ENCODE measurements at places on chromosomes 6 and 20.

DNA sequence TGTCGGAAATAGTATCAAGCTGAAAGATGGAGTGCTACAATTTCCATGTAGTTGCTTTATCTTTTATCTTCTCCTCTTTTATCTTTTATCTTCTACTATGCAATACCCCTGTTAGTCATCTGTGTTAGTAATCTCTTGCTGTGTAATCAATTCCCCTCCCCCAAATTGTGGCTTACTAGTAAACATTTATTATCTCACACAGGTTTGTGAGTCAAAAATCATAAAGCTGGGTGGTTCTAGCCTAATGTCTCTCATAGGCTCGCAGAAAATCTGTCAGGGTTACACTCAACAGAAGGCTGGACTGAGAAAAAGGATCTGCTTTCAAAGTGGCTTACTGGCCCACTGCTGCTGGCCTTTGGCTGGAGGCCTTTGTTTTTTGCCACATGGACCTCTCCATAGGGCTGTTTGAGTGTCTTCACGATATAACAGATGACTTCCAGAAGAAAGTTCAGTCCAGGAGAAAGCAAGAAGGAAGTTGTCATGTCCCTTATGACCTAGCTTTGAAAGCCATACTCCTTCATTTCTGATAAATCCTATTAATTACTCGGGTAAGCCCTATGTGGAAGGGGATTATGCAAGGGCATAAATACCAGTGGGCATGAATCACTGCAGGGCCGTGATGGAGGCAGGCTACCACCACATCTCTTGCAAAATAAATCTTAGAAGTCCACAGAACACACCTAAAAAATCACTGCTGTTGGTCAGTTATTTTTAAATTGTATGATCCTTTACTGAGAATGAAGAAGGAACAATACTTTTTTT lies 24.5 kb upstream of the PTCHD4 start:
- no peak for DNase-seq

- no peak for DNase-seq
Observed at GRCh38 chr6:161379834-161380582, 106.1 kb upstream of the AGPAT4 start.

- no peak for DNase-seq
Observed at GRCh38 chr6:80338201-80338836, 231.8 kb downstream of the BCKDHB start.

DNA sequence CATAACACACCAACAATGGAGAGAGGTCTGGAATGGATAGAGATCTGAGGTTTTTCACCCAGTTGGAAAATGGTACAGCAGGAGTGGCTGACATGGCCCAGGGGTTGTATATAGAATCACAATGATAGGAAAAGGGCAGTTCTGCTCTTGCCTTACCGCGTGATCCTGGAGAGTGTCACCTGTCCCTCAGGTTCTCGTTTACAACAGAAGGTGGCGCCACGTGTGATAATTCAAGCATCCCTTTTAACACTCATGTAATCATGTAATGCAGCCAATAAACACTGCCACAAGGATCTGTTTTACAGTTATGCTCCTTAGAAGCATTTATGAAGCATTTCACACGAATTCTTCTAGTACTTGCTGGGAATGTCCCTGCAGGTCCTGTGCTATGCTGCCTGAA lies 12.9 kb upstream of the WFDC2 start:
- DNase-seq = no peak

DNA sequence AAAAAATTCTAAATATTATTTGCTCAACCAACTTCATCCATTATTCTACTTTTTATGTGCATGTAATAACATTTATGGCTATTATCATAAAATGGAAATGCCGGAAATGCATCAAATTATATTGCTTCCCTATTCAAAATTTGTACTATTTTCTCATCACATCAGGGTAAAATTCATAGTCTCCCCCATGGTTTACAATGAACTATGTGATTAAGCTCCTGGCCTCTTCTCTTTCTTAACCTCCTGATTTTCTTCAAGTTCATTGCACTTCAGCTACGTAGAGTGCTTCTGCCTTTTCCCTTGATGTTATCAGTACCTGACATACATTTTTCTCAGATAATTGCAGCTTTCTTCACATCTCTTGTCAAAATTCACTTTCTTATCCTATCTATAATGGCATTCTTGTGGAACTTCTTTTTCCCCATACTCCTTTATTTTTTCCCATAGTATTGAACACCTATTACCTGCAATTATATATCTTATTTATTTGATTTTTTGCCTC lies 699.1 kb upstream of the ADGRB3 start:
- no peak for DNase-seq

All from hypothalamus (tissue), 51 donors.